PC-9 (cell line): ENCODE measurements at places on chromosomes 1 and 21. TPM values are rescaled to one million over a fixed set of nuclear protein-coding genes. Genes with fewer than 3 reads are reported as not detected.

GRCh38 chr1:34250342-34250741 lies 73.6 kb downstream of the C1orf94 start:
- no peak for DNase-seq
- no peak overlapping the region for H3K27ac ChIP-seq
- no peaks in the 10 kb centered on the region for H3K36me3 ChIP-seq
- no peak overlapping the region for H3K4me3 ChIP-seq

GRCh38 chr1:154446292-154446691 lies 41.1 kb downstream of the IL6R start:
- no peaks in the 10 kb centered on the region for H3K27me3 ChIP-seq
- H3K4me1 ChIP-seq, result peaks cover 5% of the 10 kb centered on the region; the same call in 1 of the 2 replicates
- H3K36me3 ChIP-seq, result no peaks in the 10 kb centered on the region
- H3K27ac ChIP-seq, result no peak overlapping the region
- H3K4me3 ChIP-seq, result no peak overlapping the region

DNA sequence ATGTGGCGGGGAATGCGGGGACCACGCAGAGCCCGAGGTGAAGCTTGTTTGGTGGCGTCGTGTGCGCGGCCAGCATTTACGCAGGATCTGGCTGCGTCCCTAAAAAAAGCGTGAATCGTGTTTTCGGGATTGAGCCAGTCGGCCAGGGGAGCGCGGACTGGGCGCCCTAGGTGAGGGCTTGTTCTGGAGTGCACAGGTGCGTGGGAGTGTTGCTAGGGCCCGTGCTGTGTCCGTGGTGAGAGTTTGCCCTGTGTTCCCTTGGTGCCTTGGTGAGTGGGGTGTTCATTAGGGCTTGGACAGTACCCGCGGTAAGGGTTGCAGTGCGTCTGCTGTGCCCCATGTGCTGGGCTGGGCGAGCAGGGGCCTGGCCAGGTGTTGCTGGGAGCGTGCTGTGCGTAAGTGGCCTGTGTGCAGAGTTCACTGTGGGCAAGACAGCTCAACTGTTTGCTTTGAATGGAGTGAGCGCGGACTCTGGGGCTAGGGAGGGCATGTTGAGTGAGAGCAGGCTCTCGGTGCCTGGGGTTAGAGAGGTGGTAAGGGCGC lies 673 bp downstream of the CD46 start:
- peak; percentile 52 for DNase-seq
- H3K4me1 ChIP-seq, result peaks cover 78% of the 10 kb centered on the region
- peaks cover 7% of the 10 kb centered on the region for H3K36me3 ChIP-seq
- H3K4me3 ChIP-seq, result peak overlapping the region; percentile 91
- peak overlapping the region; percentile 96 for H3K27ac ChIP-seq

- H3K27ac ChIP-seq, result no peak overlapping the region
- H3K27me3 ChIP-seq, result no peaks in the 10 kb centered on the region
- peaks cover 25% of the 10 kb centered on the region; the same call in 1 of the 2 replicates for H3K36me3 ChIP-seq
- no peak overlapping the region for H3K4me3 ChIP-seq
- peak; percentile 53 for DNase-seq
These were observed 96.6 kb downstream of the RAVER2 start for GRCh38 chr1:64841330-64842065.

Gene ARMH1
- 16.3 and 16.9 TPM in 2 replicates for total RNA-seq

Gene ANGPTL1
- not detected in 2 replicates for total RNA-seq

DNA sequence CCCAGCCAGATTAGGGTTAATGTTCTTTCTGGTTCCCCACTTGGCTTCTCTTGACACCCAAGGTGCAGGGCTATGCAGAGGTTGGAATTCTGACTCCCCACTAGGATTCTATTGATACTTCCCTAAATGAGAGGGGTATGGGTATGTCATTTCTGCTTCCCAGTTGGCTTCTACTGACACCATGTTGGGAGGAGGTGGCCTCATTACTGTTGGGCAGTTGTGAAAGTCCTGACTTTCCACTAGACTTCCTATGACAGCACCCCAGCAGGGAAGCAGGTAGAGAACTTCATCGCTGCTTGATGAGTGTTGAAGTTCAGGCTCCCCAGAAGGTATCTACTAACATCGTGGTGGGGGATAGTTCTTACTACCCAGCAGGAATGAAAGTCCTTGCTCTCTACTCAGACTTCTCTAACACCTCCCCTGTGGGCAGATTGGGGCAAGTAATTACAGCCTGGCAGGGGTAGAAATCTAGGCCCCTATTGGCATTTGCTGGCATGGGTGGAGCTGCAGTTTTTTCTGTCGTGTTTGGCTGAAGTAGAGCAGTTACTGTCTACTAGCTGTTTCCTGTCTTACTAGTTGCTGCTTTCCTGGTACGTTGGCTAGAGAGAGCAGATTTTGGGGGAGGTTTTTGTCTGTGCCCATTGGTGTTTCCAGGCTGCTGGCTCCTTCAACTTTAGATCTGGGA lies 41.5 kb downstream of the ZYG11B start:
- H3K4me3 ChIP-seq, result no peak overlapping the region
- H3K4me1 ChIP-seq, result no peaks in the 10 kb centered on the region
- DNase-seq, result no peak
- H3K27ac ChIP-seq, result no peak overlapping the region

DNA sequence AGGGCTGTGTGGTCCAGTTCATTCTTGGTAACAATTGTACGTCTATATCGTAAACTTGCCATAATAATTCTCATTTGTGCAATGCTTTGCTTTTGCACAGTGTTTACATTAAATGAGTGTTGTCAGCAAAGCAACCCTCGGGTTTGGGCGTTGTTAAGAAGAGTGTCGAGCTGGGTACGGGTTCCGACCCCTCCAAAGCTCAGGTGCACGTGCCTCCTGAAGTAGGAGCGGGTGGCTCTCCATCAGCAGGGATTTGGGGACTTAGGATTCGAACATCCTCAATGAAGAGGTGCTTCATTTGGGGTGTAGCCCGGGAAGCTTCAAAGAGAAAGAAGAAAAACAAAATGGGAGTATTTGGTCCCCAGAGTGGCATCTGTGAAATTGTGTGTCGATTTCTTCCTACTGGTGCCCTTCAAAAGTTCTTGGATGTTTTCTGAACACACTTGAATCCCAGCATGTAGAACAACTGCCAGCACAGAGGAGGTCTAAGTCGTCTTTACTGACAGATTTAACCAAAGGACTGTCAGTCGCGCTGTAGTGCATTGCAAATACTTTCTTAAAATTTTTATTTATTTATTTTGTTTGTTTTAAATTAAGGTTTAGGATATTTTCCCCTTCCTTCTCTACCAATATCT lies 1.1 kb downstream of the TRIM58 start:
- H3K27ac ChIP-seq, result no peak overlapping the region
- H3K4me1 ChIP-seq, result no peaks in the 10 kb centered on the region
- no peak overlapping the region for H3K4me3 ChIP-seq
- no peaks in the 10 kb centered on the region for H3K27me3 ChIP-seq

- DNase-seq, result no peak
- no peaks in the 10 kb centered on the region for H3K36me3 ChIP-seq
- H3K4me1 ChIP-seq, result no peaks in the 10 kb centered on the region
- no peaks in the 10 kb centered on the region for H3K27me3 ChIP-seq
- no peak overlapping the region for H3K4me3 ChIP-seq
These were observed 31.3 kb downstream of the NSL1 start for GRCh38 chr1:212760126-212760823.

DNA sequence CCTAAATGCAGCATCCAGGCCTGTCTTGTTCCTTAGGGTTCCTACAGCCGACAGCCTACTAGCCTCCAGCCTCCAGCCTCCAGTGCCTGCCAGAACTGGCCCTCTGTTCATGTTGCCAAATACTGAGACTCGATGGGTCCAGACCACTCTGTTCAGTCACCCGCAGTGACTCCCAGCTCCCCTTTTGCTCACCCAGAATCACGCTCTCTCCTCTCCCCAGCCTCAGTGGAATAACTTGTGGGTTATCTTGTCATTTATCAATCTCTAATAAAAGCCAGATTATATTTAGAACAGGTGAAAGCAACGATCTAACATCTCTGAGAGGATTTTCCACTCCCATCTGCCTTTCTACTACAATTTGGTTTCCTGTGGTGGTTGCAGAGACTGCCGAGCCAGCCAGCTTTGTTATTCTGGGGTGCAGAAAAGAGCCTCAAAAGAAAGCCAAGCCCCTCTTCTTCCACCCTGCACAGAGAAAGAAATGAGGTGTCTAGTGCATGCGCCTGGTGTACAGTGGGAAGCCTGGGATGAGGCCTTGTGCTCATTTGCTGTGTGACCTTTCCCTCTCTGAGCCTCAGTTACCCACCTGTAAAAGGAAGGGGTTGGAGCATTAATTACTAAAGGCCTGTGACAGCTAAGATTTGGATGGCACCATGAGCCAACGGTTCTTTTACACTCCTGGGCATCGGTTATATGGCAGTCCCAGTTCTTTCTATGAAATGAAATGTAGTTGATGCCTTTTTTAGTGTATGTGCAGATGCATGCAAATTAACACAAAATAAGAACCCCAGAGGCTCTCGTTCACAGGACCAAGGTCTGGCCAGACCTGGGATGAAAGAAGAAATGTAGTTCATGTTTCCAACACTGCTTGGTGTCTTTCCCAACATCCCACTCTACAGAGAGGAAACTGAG lies 42.9 kb upstream of the ID3 start:
- no peak overlapping the region for H3K4me3 ChIP-seq
- H3K4me1 ChIP-seq, result peaks cover 35% of the 10 kb centered on the region
- no peaks in the 10 kb centered on the region for H3K36me3 ChIP-seq
- H3K27me3 ChIP-seq, result no peaks in the 10 kb centered on the region

DNA sequence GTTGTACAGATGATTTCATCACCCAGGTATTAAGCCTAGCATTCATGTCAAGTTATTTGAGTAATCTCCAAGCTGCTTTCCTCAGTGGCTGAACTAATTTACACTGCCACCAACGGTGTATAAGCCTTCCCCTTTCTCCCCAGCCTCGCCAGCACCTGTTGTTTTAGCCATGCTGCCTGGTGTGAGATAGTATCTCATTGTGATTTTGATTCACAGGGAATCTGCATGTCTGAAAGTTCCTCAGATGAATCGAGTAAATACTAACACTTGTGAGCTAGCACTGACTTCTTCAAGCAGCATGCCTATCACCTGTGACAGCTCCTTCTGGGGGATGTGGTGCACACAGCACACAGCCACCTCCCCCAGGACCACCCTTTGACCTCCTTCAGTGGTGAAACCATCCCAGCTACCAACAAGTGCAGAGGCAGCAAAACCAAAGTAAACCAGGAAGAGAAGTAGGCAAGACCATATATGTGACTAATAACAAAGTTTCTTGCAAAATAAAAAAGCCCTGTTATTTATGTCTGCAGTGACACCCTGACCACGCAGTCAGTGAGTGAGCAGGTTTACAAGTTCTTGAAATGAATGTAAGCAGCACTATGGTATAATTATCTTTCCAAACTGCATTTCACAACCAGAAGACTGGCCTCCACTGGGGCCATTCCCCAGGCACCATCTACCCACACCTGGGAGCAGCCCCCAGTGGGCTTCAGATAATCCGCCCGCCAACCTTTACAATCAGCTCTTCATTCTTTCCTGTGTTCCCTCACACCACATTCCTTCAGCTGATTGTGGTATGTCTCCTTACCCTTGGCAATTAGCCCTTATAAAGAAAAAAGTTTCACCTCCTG lies 173.8 kb downstream of the ETS2 start:
- no peak for DNase-seq
- H3K27ac ChIP-seq, result peak overlapping the region; percentile 65
- peaks cover 15% of the 10 kb centered on the region for H3K4me1 ChIP-seq
- no peak overlapping the region for H3K4me3 ChIP-seq

Gene NTNG1
- total RNA-seq, result not detected in 2 replicates

Gene CYP2J2
- total RNA-seq, result 1.6 and 2.1 TPM in 2 replicates

DNA sequence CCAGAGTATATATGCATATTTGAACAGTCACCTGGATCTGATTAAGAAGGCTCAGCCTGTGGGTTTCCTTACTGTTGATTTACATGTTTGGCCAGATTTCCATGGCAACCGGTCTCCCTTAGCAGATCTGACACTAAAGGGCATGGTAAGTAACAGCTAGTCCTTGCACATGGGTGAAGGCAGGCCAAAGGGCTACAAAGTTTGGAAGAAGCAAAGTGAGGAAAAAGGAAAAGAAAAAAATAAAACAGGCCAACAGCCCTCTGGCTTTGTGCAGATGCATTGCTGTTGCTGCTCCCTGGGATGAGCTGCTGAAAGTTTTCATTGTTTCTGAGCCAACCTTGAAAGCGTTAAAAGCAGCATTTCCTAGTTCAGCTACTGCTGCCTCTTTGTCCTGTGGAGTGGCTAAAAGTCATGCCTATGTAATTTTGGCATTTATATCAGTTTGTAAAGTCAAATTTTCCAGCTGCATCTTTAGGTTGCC lies 176.5 kb upstream of the HOOK1 start:
- no peaks in the 10 kb centered on the region for H3K4me1 ChIP-seq
- no peak overlapping the region for H3K27ac ChIP-seq
- no peaks in the 10 kb centered on the region for H3K36me3 ChIP-seq
- no peak overlapping the region for H3K4me3 ChIP-seq
- DNase-seq, result no peak

- H3K27ac ChIP-seq, result peak overlapping the region; percentile 95
- H3K4me3 ChIP-seq, result no peak overlapping the region
- H3K4me1 ChIP-seq, result peaks cover 97% of the 10 kb centered on the region
- no peak for DNase-seq
- no peaks in the 10 kb centered on the region for H3K27me3 ChIP-seq
These were observed 21.9 kb upstream of the EPS8L3 start for GRCh38 chr1:109785446-109786111.

DNA sequence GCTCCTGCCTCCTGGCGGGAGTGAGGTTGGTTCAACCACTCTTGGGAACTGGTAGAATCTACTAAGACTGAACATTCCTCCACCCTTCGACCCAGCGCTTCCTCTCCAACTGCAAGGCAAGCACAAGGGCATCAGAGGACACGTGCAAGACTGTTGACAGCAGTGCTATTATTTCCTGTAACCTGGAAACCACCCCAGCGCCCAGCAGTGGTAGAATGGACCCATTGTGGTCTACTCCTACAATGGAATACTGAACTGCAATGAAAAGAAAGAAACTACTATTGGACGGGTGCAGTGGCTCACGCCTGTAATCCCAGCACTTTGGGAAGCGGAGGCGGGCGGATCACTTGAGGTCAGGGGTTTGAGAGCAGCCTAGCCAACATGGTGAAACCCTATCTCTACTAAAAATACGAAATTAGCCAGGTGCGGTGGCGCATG lies 33.0 kb upstream of the TARDBP start:
- no peak overlapping the region for H3K4me3 ChIP-seq
- no peaks in the 10 kb centered on the region for H3K27me3 ChIP-seq
- DNase-seq, result no peak

DNA sequence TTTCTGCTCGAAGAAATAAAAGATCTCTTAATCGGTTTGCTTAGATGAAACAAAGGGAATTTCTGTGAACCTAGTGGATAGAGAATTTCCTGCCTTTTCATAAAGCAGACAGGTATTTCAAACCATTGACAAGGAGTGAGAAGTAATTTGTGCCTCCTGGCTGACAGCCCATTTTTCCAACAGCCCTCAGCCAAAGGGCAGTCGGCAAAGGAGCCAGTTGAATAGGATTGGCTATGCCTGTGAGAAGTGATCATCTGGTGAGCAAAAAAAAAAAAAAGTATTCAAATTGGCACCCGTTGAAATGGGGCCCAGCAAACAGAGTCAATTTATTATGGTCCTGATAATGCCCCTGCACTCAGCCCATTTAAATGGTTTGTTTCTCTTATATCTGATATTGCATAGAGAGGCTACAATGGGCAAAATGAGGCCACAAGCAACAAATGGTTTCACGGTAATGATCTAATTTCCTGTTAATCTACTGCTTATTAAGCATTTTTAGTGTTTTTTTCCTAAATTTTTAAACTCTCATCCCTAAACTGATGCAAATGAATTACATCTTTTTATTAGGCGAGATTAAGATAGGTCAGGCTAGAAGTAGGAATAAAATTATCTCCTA lies 477.5 kb downstream of the NUF2 start:
- no peak overlapping the region for H3K27ac ChIP-seq
- no peak overlapping the region for H3K4me3 ChIP-seq
- H3K27me3 ChIP-seq, result no peaks in the 10 kb centered on the region
- H3K4me1 ChIP-seq, result no peaks in the 10 kb centered on the region
- no peak for DNase-seq
